Foreskin melanocyte (primary cell): ENCODE measurements at places on chromosomes 4 and X.
A peak's percentile ranks its signal among the peaks of the same experiment; 100 is the strongest.

DNA sequence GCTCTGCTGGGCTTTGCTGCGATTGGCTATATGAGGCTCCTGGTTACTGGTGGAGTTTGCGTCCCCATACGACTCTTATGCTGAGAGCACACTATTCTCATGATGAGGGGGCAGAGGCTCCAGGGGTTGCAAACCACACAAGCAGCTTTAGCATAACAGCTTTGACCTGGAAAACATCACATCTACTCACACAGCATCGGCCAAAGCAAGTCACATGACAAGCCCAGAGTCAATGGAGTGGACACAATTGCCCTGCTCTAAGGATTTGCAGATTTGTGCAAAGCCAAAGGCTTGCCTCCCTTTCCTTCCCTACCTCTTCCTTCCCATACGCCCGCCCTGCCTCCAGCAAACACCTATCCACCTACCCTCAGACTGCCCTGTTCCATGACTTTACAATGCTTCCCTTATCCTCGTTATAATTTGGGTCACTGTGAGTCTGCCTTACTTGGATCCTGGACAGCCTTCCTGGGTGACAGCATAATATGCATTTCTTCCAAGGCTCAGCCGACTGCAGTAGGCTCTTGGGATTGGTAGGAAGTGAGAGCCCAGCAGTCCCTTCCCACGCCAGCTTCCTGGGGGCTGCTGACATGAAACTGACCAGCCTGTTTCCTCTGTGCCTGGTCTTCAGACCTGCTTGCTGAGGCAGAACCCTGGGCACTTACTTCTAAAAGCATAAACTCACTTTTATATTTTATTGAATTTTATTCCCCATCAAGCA lies 208.2 kb upstream of the PSAPL1 start:
- DNase-seq = no peak

GRCh38 chrX:13260598-13260997 lies 59.3 kb downstream of the ATXN3L start:
- DNase-seq = no peak

- no peak for DNase-seq
These were observed 14.5 kb downstream of the SHISA3 start for GRCh38 chr4:42411803-42412202.

DNA sequence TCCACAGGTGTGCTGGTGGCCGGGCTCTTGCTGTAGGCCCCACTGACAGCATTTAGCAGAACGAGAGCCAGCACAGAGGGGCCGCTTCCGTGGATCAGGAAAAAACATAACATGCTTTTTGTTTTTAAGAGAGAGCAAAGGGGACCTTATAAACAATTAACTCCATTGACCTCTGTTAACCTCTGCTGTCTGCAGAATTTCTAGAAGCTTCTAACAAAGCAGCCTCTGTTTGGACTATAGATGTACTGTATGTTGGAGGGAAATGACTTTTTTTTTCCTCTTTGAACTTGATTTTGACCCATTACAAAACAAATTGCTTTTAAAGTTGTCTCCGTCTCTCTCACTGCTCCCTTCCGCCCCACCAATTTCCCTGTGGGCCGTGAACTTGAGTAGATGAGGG lies 210.7 kb downstream of the FRAS1 start:
- peak; percentile 57 for DNase-seq

DNA sequence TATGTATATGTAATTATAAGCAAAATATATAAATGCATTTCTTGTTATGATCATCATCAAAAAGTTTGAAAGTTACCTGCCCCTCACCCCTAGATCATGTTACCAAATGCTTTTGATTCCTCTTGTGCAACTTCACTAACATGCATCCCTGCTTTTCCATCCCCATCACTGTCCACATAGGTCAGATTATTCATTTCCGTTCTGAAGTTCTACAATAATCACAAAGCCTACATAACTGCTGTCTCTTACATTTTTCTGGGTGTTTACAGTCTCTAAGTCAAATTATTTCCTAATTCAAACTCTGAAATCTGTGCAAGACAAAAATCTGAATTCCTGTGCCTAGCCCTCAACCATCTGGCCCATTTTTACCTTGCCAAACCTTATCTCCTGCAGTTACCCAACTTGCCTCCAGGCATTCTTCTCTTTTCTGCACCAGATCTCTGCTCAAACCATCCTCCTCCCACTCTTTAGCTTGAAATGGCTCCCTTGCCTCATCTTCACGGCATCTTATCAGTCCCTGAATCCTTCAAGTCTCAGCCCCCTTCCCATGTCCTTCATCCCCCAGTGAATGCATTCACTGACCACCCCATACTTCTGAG lies 42.4 kb upstream of the SLC39A8 start:
- no peak for DNase-seq

DNA sequence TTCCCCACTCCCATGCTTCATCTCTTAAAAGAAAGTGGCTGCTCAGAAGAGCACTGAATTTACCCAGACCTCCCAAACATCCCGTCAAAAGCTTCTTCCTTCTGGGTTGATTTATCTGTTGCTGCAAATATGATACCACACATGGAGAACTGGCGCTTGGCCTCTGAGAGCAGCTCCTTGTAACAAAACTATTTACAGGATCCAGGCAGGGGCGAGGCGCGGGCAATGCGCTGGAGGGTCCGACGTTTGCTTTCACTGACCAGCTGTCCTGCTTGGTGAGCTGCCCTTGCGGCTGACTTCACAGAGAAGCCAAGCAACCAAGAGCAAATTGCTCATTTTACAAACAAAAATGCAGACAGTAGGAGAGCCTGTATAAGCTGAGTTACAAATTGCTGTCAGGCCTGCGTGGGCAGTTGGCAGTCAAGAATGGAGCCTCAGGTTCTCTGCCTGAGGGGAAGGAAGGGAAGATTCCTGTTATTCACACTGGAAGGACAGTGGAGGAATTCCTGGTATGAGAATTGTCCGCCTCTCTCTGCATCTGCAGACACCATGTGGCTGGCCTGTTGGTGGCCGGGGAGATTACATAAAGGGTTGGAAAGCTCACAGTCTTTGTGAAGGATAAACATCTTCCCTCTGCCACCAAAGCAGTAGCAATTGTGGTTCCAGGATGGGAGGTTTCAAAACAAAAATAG lies 192.2 kb upstream of the LEF1 start:
- peak; percentile 85 for DNase-seq

DNA sequence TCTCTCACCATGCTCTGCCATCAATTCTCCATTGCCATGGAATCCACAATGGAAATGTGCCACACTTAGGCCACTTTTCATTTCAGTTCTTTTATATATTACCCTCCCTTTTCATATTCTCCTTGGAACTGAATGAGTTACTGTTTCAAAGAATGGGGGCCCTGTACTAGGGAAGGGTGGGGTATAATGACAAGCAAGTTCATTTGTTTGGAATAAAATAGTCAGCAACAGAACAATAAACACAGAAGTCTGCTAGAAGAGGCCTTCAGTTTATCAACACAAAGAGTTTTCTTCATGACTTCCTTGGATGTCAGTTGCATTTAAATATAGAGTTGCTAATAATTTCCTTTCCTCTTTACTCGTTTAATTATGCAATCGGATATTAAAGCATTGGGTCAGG lies 478.3 kb upstream of the FTHL17 start:
- DNase-seq = peak; percentile 77

- no peak for DNase-seq
These were observed 187.7 kb upstream of the GATB start for GRCh38 chr4:151948351-151949016.

DNA sequence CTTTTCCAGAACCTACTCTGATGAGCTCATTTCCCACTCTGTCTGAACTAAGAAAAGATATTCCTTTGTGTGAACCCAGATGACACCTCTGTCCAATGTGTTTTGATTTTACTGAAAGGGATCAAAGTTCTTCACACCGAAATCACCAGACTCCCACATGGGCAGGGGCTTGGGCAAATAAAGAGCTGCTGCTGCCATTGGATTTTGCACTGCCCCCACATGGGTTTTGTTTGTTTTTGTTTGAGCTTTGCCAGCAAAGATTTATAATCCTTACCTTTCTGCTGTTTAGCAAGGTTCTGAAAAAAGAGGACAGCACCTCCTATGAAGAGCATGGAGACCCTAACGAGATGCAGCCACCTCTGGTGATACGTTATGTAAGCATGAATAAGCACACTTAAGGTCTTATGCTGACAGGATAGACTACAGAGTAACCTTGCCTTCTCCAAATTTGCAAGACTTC lies 44.3 kb downstream of the HSD17B13 start:
- no peak for DNase-seq

- peak; percentile 3 for DNase-seq
These were observed 193.5 kb upstream of the C1QTNF7 start for GRCh38 chr4:15234116-15234855.

GRCh38 chr4:38902695-38903094 lies 35.1 kb downstream of the FAM114A1 start:
- no peak for DNase-seq

DNA sequence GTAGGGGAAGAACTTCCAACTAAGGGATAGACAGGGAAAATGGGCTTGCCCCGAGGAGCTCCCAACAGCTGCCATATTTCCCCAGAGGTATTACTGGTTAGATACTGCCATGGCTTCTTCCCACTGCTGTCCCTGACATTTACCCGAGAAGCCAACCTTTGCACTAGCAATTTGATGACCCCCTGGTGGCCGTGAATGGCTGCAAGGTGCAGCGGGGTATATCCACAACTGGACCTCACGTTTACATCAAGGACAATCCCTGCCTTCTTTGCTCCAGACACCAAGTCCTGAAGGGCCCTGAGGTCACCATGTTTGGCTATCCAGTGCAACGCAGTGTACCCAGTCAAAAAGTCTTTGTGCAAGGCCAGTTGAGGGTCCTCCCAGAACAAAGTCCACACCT lies 2.3 kb downstream of the SOWAHB start:
- DNase-seq = no peak

DNA sequence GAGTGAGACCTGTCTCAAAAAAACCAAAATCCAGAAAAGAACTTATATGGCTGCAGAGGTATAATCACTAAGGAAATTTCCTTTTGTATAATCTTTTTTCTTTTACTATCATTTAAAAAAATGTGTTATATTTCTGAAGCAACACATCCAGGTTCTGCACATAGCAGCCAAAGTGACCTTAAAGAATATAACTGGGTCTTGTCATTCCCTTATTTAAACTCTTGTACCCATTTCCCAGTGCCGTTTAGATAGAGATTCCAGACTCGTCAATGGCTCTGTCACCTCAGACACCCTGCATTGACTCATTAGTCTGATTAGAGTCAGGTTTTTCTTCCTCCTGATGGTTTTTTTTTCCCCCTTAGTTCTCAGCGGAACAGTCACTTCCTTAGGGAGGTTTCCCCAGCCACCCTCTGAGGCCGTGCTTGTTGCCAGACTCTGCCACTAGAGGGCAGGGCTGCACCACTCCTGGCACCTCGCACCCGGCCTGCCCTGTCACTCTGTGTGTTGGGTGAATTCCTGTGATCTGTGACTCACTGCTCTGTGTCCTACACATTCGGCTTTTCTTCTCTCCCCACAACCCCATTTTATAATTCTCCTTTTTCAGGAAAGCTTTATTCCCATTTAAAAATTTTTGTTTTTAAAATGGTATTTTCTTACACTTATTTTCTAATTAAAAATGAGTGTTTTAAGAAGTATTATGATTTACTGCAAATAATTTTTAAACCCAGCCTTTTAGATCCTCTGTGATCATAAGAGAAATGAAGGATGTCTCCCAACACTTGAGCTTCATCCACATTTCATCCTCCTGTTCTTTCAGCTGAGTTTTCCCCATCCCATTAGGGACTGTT lies 32.1 kb downstream of the HTT start:
- DNase-seq = peak; percentile 86

GRCh38 chr4:81030061-81030980 lies at the start of gene BMP3:
Gene BMP3 (plus strand): TSS chr4:81030708. CDS start chr4:81031285, 577 bp downstream.
- no peak for DNase-seq

DNA sequence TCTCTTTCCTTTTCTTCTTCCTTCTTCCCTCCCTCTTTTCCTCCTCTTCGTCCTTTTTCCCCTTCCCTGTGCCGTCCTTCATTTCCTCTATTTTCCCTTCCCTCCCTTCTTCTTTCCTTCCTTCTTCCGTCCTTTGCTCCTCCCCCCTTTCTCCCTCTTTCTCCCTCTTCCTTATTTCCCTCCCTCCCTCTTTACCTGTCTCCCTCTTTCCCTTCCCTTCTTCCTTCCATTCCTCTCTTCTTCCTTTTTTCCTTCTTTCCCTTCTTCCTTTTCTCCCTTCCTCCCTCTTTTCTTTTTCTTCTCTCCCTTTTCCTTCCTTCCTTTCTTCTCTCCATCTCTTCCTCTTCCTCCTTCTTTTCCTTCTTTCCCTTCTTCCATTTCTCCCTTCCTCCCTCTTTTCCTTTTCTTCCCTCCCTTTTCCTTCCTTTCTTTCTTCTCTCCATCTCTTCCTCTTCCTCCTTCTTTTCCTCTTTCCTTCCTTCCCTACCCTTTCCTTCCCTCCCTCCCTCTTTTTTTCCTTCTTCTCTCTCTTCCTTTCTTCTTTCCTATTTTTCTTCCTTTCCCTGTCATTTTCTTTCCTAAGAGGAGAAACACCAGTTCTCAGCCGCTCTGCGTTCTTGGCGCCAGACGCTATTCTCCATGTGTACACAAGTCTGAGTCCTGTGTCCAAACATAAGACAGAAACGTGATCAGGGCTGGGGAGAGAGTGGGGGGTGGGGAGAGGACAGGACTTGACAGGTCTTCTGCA lies 597.1 kb downstream of the MID1IP1 start:
- no peak for DNase-seq

DNA sequence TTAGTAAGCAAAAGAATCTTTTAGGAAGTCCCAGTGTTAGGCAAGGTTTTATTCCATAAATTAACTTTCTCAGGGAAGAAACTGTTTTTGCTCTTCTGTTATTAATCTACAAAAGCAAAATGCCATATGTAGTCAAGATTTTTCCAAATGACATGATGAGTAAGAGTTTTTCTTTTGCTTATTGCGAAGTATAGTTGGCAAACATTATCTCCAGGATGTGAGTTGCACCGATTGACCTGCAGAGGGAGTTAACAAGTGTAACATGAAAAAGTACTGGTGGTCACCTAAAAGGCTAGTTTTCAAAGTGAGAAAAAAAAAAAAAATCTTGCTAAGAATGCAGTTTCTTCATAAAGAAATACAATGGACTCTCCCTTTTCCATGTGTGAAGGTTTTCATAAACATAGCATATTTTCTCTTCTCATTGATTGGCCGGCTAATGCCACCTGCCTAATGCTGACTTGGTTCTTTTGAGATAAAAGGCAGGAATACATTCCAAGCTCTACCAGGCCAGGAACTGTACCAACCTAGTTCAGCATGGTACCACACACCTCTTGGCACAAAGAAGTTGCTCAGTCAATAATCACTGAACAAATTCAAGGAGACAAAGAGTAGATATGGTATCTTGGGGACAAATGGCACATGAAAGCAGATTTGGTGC lies 100.2 kb downstream of the LNX1 start:
- DNase-seq = peak; percentile 32

DNA sequence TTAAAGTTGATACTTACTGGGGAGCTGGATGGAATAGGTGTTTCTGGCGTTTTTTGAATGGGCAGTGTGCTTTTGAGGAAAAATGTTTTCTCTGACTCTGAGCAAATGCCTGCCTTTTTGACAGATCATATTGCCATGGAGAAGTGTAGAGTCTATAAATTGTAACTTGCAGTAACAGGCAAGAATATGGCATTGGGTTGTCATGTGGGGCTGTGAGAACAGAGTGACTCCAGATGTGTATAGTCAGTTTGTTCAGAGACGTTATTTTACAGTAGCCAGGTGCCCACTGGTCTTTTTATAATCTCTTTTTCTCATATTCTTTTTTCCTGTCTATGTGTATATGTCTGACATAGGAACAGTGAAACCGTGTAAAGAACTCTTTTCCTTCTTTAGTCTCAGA lies 40.8 kb downstream of the RAPGEF2 start:
- DNase-seq = no peak

GRCh38 chrX:11143931-11144678 lies 33.0 kb downstream of the HCCS start:
- peak; percentile 64 for DNase-seq
